ENCODE measurements at places on chromosomes 4 and X.

DNA sequence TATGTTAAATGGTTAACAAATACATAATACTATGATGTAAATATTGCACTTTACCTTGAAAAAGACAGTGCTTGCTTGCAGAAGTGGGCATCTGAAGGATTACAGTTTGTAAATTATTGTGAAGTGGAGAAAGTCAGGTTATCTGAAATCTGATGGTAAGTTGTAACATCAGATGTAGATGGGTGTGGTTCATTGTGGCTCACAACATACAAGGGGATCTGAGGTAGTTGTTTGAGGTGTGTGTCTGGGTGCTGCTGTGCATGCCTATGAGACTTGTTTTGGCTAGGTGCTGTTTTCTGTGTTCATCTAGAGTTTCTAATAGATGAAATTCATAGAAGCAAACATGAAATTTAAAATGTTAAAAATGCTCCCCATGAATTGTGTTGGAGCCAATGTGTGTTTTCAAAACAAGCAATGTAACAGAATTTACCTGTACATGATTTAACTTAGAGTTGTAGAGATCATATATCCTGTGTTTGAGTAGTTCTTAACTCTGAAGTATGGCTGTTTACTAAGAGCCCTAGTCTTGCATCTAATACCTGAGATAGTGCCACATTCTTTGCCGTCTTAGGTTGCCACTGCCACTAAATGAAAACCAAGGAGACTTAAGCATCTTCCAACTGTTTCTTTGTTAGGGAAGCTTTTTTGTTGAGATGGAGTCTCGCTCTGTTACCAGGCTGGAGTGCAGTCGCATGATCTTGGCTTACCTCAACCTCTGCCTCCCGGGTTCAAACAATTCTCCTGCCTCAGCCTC is 11.9 kb upstream of the NDUFC1 start:
- no peak for DNase-seq

DNA sequence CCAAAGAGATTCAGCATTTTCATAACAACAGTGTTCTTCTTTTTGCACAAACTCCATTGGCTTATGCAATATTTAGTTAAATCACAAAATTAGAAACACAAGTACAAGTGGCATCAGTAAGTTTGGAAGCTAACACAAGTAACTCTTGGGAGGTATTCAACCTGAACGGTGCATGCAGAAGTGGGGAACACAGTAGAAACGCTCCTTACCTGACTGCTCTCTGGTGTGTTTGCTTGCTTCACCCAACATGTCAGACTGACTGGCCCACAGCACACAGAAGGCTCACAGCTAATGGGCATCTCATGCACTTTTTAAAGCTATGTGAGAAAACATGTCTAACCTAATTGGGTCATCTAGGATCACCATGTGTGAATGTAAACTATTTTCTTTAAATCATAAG is 133.6 kb downstream of the MAGEB17 start:
- no peak for DNase-seq

DNA sequence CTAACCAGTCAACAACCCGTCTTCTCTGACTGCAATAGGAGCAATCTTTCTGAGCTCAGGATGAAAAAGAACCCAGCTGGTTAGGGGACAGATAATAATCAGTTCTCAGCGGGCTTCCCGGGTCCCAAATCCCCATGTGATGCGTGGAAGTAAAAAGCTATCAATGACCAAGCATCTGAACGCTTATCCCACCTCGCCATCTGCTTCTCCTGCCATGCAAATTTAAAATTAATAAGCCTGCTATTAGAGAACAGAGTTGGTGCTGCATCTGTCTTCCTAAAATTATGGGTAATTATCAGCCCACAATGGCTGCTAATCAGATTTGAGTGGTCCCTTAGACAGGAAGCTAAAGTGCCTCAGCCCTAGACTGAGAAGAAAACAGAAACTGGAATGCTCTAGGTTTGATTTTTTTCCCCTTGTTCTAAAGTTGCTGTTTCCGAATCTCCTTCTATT is 37.5 kb downstream of the AFAP1 start:
- DNase-seq, result no peak

- peak; percentile 36 for DNase-seq
Observed at GRCh38 chrX:77450996-77451395, 3.8 kb downstream of the FGF16 start.

- DNase-seq, result no peak
Observed at GRCh38 chr4:83767067-83767466, 231.2 kb downstream of the GPAT3 start.

- no peak for DNase-seq
Observed at GRCh38 chr4:1772853-1773538, 20.1 kb upstream of the FGFR3 start.

- DNase-seq, result no peak
Observed at GRCh38 chr4:959338-960139, 13.8 kb downstream of the DGKQ start.

Measured in femur (tissue), 1 donor.